Upper lobe of left lung (tissue), 6 donors: ENCODE measurements at places on chromosomes 2 and 18. TPM values are rescaled to one million over a fixed set of nuclear protein-coding genes. Genes with fewer than 3 reads are reported as not detected.

Gene KCNIP3
- total RNA-seq, result 2.3 TPM

Gene MROH2A
- not detected for total RNA-seq

Gene AP1S3
- total RNA-seq, result 23.2 TPM

Gene COBLL1
- total RNA-seq, result 82.8 TPM

Gene CCDC178
- 1.4 TPM for total RNA-seq

Gene DOK6
- total RNA-seq, result 2.1 TPM

Gene D2HGDH
- total RNA-seq, result 155 TPM

Gene DYNAP
- not detected for total RNA-seq

DNA sequence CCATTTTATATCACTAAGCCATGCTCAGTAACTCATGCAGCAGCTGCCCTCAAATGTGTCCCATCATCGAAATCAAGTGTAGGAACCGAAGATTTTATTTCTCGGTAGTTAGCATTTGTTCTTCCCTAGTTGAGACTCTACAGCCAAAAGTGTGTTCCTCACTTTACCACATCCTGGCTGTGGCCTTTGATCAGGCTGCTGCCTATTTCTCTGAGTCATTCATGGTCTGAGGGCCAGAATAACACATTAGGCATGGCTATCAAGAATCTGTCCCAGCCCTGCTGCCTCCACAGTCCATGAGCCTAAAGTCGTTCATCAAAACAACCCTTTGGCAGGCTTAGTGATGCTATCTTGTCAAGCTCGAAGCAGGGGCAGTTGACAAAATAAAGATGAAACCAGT lies 300.1 kb downstream of the TDRD15 start:
- no peak for DNase-seq
- H3K4me1 ChIP-seq, result no peaks in the 10 kb centered on the region
- H3K27me3 ChIP-seq, result no peaks in the 10 kb centered on the region
- no peak overlapping the region for H3K4me3 ChIP-seq
- no peaks in the 10 kb centered on the region for H3K36me3 ChIP-seq

GRCh38 chr18:51654488-51655326 lies 457.2 kb upstream of the MEX3C start:
- H3K36me3 ChIP-seq, result no peaks in the 10 kb centered on the region
- no peak overlapping the region for H3K4me3 ChIP-seq
- H3K27me3 ChIP-seq, result no peaks in the 10 kb centered on the region

GRCh38 chr18:62066102-62066818 lies 120.6 kb downstream of the PIGN start:
- no peaks in the 10 kb centered on the region for H3K4me1 ChIP-seq
- no peaks in the 10 kb centered on the region for H3K27me3 ChIP-seq
- H3K4me3 ChIP-seq, result no peak overlapping the region
- no peaks in the 10 kb centered on the region for H3K36me3 ChIP-seq
- no peak for DNase-seq

- no peaks in the 10 kb centered on the region for H3K36me3 ChIP-seq
- no peak overlapping the region for H3K4me3 ChIP-seq
- H3K27ac ChIP-seq, result no peak overlapping the region
- DNase-seq, result no peak
- no peaks in the 10 kb centered on the region for H3K27me3 ChIP-seq
Measured at GRCh38 chr2:105697781-105698449, 46.8 kb upstream of the NCK2 start.

- H3K4me1 ChIP-seq, result peaks cover 9% of the 10 kb centered on the region
- no peaks in the 10 kb centered on the region for H3K27me3 ChIP-seq
- no peak overlapping the region for H3K4me3 ChIP-seq
- no peak overlapping the region for H3K27ac ChIP-seq
- no peak for DNase-seq
Measured at GRCh38 chr2:231717281-231718171, 9.2 kb downstream of the PTMA start.

GRCh38 chr2:21346984-21347383 lies 223.2 kb downstream of the TDRD15 start:
- H3K27ac ChIP-seq, result no peak overlapping the region
- no peak overlapping the region for H3K4me3 ChIP-seq
- no peaks in the 10 kb centered on the region for H3K36me3 ChIP-seq
- no peaks in the 10 kb centered on the region for H3K4me1 ChIP-seq
- H3K27me3 ChIP-seq, result no peaks in the 10 kb centered on the region
- no peak for DNase-seq

DNA sequence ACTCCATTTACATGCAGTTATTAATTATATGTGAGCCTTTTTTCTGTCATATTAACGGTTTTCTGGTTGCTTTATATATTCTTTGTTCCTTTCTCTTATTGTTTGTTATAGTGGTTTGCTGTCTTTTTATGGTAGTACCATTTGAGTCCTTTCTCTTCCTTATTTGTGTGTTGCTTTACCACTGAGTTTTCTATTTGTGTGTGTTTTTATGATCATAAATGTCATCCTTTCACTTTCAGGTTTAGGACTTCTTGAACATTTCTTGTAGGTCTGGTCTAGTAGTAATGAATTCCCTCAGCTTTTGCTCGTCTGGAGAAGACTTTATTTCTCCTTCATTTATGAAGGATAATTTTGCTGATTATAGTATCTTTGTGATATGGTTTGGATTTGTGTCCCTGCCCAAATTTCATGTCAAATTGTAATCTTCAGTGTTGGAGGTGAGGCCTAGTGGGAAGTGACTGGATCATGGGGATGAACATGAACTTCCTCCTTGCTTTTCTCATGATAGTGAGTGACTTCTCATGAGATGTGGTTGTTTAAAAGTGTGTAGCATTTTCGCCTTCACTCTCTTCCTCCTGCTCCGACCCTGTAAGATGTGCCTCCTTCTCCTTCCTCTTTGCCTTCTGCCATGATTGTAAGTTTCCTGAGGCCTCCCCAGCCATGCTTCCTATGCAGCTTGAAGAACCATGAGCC lies 11.5 kb downstream of the GCC2 start:
- DNase-seq, result no peak
- H3K4me1 ChIP-seq, result no peaks in the 10 kb centered on the region
- H3K4me3 ChIP-seq, result no peak overlapping the region
- H3K27ac ChIP-seq, result no peak overlapping the region
- peaks cover 24% of the 10 kb centered on the region for H3K36me3 ChIP-seq

DNA sequence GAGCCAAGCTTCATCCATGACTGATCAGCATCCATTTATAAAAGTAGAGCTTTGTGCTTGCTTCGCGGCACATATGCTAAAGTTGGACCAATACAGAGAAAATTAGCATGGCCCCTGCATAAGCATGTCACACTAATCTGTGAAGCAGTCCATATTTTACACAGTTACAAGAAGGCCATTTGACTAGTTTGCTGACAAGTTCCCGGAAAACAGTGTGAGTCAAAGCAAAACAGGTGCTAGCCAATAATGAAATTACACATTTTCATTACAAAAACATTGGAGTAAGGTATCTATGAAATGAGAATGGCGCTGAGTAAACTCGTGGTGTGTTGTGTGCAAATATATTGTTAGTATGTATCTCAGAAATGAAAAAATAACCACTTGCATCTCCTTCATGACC lies 4.7 kb downstream of the ANKRD62 start:
- H3K4me1 ChIP-seq, result no peaks in the 10 kb centered on the region
- no peaks in the 10 kb centered on the region for H3K36me3 ChIP-seq
- H3K27ac ChIP-seq, result no peak overlapping the region
- H3K27me3 ChIP-seq, result no peaks in the 10 kb centered on the region
- DNase-seq, result no peak
- no peak overlapping the region for H3K4me3 ChIP-seq

DNA sequence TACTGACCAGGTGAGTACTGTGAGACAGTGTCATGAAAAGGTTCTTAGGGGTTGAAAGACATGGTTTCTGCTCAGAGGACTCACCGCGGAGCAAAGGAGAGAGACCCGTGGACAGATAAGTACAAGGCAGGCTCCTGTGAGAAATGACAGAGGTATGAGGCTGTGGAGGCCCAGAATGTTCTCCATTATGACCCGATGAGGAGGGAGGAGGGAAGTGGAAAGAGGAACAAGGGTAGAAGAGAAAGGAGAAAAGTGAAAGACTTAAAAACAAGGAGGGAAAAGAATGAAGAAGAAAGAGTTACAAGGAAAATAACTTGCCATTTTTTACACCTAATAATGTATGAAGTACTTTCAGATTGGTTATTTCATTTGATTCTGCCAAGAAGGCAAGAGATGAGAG lies 29.8 kb downstream of the MAPRE3 start:
- no peaks in the 10 kb centered on the region for H3K4me1 ChIP-seq
- no peaks in the 10 kb centered on the region for H3K36me3 ChIP-seq
- DNase-seq, result no peak
- no peaks in the 10 kb centered on the region for H3K27me3 ChIP-seq
- H3K4me3 ChIP-seq, result no peak overlapping the region
- no peak overlapping the region for H3K27ac ChIP-seq

- no peaks in the 10 kb centered on the region for H3K27me3 ChIP-seq
- H3K4me3 ChIP-seq, result no peak overlapping the region
- no peaks in the 10 kb centered on the region for H3K36me3 ChIP-seq
- no peak overlapping the region for H3K27ac ChIP-seq
Measured at GRCh38 chr2:186349508-186349907, 136.6 kb upstream of the ZC3H15 start.

GRCh38 chr2:31387850-31388249 lies 26.7 kb downstream of the XDH start:
- H3K36me3 ChIP-seq, result no peaks in the 10 kb centered on the region
- H3K4me1 ChIP-seq, result no peaks in the 10 kb centered on the region
- H3K27me3 ChIP-seq, result no peaks in the 10 kb centered on the region
- H3K4me3 ChIP-seq, result no peak overlapping the region

DNA sequence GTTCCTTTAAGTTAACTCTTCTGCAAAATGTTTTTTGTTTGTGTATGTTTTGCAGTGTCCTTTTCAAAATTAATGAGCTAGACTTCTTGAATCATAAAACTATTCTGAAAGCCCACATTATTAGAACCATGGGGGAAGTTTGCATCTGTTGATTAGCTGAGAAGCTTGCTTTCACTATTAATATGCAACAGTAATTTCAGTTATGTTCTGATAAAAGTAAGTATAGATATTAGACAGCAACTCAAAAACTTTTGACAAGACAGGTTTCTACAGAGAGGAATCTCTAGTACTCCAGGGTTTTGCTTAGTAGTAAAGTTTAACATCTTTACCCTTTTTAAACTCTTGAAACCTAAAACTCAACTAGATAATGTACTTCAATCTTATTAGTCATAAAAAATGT lies 147.8 kb downstream of the UBE2E3 start:
- H3K27me3 ChIP-seq, result no peaks in the 10 kb centered on the region
- H3K4me3 ChIP-seq, result no peak overlapping the region
- DNase-seq, result no peak
- H3K4me1 ChIP-seq, result no peaks in the 10 kb centered on the region
- no peak overlapping the region for H3K27ac ChIP-seq
- no peaks in the 10 kb centered on the region for H3K36me3 ChIP-seq

GRCh38 chr2:18435426-18436037 lies 124.9 kb downstream of the RDH14 start:
- no peaks in the 10 kb centered on the region for H3K27me3 ChIP-seq
- H3K4me3 ChIP-seq, result no peak overlapping the region
- no peaks in the 10 kb centered on the region for H3K36me3 ChIP-seq

DNA sequence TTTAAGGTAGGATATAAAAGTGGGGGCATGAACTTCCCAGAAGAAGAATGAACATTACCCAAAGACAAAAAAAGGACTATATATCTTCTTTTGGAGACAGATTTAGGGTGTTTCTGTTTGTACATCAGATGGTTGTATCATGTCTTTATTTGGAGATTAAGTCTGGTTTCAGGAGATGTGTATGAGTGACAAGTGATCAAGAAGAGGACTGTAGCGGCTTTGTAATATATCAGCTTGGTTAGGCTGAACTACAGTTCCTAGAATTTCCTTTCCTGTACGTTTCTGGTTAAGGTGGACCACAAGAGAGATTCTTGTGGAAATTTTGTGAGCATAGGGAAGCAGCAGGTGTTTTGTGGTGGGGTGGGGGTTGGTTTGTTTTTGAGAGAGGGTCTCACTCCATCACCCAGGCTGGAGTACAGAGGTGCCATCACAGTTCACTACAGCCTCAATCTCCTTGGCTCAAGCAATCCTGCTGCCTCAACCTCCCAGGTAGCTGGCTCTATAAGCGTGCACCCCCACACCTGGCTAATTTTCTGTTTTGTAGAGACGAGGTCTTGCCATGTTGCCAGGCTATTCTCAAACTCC lies 287.1 kb upstream of the MGAT5 start:
- no peaks in the 10 kb centered on the region for H3K27me3 ChIP-seq
- no peaks in the 10 kb centered on the region for H3K4me1 ChIP-seq
- H3K4me3 ChIP-seq, result no peak overlapping the region

DNA sequence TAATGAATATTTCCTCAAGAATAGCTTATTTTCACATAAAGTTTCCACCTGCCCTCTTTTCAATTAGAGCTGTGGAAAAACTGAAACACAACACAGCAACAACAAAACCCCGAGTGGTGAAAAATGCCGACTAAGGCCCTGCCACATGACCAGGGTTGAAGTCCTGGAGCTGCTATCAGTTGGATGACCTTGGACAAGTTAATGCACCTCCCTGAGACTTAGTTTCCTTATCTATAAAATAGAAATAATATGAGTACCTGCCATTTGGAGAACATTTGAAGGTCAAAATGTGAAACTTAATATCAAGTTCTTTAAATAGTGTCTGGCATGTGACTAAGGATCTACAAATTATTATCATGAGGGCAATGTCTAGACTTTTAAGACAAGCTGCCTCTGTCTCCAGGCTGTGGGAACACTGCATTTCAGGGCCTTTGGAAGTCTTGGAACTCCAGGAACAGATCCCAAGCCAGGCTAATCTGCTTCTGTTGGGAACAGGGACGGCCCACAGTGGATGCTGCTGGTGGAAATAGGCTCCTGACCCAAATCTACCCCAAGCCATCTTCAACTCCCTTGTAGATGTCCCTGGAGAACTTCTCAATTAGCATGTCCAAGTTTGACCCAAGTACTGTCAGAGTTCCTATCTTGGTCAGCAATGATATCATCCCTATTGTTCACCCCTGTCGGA lies 42.0 kb upstream of the TRIB2 start:
- no peaks in the 10 kb centered on the region for H3K4me1 ChIP-seq
- H3K27ac ChIP-seq, result no peak overlapping the region
- no peak overlapping the region for H3K4me3 ChIP-seq
- H3K27me3 ChIP-seq, result no peaks in the 10 kb centered on the region

- no peak overlapping the region for H3K27ac ChIP-seq
Measured at GRCh38 chr2:196849895-196850294, 40.7 kb upstream of the C2orf66 start.

DNA sequence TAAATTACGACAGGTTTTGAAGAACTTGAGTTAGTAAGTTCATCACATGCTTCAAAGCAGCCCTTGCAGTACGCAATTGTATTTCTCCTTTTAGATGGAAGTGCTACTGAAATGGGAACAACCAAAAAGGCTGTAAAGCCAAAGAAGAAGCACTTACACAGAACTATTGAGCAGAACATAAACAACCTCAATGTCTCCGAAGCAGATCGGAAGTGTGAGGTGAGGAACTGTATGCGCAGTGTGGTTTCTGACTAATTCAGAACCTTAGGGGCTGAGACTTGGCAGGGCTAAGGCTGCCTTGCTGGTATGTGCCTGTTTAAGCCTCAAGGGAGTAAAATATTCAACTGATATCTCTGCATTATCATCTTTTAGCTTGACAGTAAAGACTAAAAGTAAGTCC lies 8.4 kb downstream of the NCAPH start:
- H3K27ac ChIP-seq, result peak overlapping the region; percentile 71
- no peaks in the 10 kb centered on the region for H3K27me3 ChIP-seq
- DNase-seq, result peak; percentile 32
- H3K4me1 ChIP-seq, result no peaks in the 10 kb centered on the region

- no peak for DNase-seq
- H3K27me3 ChIP-seq, result no peaks in the 10 kb centered on the region
- H3K36me3 ChIP-seq, result no peaks in the 10 kb centered on the region
- H3K27ac ChIP-seq, result no peak overlapping the region
- H3K4me1 ChIP-seq, result peaks cover 21% of the 10 kb centered on the region
- no peak overlapping the region for H3K4me3 ChIP-seq
Measured at GRCh38 chr2:11157731-11158130, 2.5 kb downstream of the SLC66A3 start.

- H3K36me3 ChIP-seq, result no peaks in the 10 kb centered on the region
- no peaks in the 10 kb centered on the region for H3K27me3 ChIP-seq
- H3K4me1 ChIP-seq, result no peaks in the 10 kb centered on the region
- no peak overlapping the region for H3K4me3 ChIP-seq
- H3K27ac ChIP-seq, result no peak overlapping the region
Measured at GRCh38 chr2:159968279-159968900, 94.0 kb downstream of the PLA2R1 start.
